Cortex of kidney (tissue), 1 donor: ENCODE measurements at places on chromosomes 7 and 10.

GRCh38 chr7:52775876-52776275 lies 259.6 kb upstream of the POM121L12 start:
- DNase-seq = no peak

- no peak for DNase-seq
These were observed 22.6 kb downstream of the ZNRF2 start for GRCh38 chr7:30306976-30307375.

GRCh38 chr7:156257904-156258303 lies 382.7 kb upstream of the RNF32 start:
- no peak for DNase-seq

DNA sequence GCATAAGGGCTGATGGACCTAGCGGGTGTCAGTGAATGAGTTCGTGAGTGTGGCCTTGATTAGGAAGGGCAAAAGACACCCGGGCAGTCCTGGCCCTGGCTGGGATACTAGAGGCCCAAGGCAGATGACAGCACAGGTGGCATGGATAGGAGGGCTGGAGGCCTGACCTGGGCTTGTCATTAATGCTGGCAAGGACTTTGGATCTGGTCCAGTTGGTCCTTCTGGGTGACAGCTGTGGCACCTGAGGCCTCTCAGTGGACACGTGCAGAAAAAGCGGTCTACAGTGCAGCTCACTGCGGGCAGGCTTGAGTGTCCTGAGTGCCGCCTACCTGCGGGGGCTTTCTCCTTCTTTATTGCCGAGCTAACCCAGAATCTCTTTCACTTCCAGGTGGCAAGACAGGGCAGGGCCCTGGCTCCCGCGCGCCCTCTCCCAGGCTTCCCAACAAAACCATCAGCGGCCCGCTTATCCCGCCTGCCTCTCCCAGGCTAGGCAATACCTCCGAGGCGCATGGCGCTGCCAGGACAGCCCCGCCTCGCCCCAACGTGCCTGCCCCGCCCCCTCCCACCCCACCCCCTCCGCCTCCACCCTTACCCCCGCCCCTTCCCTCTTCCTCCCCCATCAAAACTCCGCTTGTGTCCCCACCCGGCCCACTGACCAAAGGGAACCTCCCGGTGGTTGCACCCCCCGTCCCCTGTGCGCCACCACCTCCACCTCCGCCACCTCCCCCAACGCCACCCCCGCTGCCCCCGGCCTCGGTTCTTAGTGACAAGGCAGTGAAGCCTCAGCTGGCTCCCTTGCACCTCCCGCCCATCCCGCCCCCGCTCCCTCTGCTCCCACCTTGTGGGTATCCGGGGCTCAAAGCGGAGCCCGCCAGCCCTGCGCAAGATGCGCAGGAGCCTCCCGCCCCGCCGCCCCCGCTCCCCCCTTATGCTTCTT lies 77.4 kb downstream of the WIPF3 start:
- DNase-seq = no peak

DNA sequence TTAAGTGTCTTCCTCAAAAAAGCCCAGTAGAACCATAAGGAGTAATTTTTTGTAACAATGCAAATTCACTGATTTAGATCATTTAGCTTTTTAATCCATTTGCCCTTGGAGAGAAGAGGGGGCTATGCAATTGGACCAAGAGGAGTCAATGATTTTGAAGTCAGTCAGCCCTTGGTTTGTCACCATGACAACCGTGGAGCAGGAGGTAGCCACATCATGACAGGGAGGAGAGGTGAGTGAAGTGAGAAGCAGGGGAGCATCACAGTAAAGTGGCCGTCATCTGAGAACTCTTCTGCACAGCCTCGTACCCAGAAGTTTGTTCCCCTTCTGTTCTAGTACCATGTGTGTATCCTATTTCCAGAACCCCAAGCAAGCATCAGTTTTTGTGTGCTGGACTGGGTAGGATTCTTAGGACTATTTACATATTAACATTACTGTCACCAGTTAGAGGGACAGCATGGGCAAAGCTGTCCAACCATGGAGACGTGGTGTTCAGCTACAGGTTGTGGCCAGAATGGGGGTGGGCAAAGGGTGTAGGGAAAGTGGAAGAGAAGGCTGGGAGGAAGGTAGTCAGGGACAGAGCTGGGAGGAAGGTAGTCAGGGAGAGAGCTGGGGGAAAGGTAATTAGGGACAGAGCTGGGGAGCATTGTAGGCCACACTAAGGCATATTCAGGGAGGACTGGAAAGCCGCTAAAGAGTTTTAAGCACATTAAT lies 13.1 kb downstream of the UBE3C start:
- DNase-seq = no peak

DNA sequence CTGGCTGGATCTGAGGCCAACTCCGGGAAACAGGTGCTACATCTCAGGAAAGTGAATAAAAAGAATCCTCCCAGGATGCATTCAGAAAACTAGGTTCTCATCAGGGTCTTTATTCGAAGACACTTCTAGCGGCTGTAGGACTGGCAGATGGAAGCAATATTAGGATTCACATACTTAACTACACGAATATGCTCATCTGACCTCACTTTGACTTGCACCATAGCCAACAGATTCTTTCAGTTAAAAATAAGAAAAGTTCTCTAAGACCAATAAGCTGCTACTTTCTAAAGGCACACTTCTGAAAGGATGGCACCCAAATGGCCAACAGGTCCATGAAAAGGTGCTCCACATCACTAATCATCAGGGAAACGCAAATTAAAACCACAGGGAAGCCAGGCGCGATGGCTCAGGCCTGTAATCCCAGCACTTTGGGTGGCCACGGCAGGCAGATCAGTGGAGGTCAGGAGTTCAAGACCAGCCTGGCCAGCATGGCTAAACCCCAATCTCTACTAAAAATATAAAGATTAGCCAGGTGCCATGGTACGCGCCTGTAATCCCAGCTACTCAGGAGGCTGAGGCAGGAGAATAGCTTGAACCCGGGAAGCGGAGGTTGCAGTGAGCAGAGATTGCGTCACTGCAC lies 258.0 kb downstream of the ZMYND11 start:
- DNase-seq = no peak

DNA sequence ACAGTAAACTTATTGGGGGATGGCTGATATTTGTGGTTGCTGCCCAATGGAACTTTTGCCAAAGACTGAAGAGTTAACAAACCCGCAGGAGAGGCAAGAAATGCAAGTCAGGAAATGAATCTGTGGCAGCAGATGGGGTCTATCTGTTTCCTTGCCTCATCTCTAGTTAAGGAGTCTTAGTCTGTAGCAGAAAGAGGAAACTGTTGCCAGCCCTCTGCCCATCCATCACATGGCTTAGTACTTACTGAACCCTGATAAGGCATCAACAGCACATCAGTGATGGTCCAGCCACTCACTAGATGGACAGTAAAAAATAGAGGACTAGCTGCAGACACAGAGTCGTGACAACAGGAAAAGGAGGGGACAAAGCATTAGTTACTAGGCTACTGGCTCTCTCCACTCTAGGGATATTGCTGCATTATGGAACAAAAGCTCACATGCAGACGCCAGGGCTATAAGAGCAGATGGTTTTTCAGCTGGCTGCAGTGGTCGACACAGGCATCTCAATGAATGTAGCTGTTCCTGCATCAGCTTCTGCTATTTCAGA lies 614.7 kb downstream of the PARD3 start:
- no peak for DNase-seq

DNA sequence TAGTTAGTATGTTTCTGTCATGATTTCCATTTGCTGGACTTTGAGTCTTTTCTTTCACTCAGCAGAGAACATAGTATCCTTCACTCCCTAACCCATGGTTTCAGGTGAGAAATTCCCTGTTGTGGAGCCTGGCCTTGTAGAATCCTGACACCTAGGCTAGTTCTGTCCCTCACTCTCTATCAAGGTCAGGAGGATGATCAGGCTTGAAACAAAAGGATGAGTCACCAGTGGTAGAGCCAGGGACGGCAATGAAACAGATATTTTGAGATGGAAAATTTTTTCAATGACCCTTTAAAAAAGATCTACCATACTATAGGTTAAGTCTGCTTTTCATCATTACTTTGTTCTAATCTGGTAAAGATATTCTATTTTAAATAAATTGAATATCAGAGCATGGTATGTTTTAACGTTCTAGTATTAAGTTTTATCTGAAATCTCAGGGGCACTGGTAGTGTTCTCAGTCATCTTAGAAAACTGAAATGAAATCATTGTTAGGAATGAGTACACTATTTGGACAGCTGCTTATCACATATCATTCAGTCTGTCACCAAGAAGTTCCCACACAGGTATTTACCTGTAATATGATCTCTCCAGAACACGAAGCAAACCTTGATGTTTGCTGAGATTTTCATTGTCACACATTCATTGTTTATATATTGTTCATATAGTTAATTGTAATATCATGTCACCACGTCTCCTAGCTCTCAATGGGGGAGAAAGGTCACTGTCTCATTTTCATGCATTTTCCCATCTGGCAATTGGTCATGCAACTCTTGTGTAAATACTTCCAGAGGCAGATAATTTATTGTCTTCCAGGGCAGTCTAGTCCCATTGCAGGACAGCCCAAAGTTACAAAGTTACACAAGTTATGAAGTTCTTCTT lies 299.9 kb upstream of the LRRTM3 start:
- DNase-seq = no peak

DNA sequence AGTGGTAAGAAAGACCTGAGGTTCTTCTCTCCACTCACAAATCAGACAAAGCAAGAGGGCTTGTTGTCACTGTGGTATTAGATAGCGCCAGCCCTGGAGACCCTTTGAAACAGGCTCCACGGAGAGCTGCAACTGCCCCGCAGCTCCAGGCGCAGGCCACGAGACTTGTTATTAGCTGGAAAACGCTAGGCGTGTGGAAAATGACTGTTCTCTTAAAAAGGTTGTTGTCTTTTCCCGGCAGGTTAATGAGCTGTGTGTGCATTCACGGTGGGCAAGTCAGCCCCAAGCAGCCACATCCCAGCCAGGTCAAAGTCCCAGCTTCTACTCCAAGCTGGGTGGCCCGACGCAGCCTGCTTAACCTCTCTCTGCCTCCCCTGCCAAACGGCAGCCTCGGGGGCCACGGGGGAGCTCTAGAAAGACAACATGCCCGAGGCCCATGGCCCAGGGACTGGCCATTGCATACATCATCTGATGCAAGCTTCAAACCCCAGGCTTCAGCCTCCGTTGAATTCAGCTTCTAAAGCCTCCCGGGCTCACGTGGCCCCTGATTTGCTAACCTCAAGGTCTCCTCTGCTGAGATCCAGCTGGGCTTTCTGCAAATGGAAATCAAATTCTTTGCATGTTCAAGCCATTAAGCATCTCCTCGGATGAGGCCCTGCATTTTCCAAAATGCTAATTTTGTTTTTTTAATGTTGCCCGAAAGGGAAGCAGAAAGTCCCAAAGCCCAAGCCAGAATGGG lies 61.3 kb upstream of the DNAAF5 start:
- DNase-seq = no peak

DNA sequence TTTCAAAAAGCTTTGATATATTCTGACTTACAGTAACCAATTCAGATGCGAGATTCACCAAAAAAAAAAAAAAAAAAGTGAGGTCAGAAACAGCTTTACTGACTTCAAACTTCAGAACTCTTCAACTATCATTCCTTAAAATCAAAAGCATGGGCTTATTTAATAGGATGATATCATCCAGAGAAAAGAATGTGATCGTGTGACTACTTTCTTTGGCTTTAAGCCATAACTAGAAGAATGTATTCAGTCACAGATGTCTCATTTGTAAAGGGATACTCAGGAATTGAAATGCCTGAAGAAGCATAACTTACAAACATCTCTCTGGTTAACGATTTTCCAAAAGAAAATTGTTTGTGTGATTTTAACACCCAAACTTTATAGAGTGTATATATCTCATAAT lies 11.5 kb downstream of the TPK1 start:
- DNase-seq = no peak

- no peak for DNase-seq
These were observed 78.7 kb downstream of the PRLHR start for GRCh38 chr10:118516716-118517115.

GRCh38 chr7:103996639-103997038 lies 7.2 kb upstream of the RELN start:
- no peak for DNase-seq

DNA sequence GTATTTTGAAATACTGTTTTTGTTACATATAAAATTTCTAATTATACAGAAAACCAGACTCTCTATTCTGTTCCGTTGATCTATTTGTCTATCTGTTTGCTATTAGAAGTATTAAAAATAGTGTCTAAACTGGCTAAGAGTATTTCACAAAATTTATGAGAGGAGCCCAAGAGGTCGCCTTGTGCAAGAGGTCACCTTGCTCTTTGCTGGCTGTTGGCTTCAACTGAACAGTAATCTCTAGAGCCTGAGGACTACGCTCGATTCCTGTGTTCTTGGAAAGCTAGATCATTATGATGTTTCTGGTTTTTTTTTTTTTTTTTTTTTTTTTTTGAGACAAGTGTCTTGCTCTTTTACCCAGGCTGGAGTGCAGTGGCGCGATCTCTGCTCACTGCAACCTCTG lies 428.6 kb downstream of the LRMDA start:
- DNase-seq = no peak

DNA sequence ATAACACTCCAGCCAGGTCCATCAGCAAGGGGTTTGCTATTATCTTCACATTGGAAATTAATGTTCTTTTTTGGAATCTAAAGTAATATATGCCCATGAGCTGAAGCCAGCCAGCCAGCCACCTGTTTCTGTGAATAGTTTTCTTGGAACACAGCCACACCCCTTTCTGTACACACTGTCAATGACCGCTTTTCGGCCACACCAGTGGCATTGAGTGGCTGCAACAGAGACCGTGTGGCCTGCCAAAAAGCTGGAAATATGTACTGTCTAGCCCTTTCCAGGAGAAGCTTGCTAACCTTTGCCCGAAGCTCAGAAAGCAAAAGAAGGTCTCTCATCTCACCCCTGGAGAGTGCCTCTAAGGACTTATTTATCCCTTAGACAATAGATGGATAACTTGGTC lies 98.5 kb upstream of the NPS start:
- DNase-seq = no peak

DNA sequence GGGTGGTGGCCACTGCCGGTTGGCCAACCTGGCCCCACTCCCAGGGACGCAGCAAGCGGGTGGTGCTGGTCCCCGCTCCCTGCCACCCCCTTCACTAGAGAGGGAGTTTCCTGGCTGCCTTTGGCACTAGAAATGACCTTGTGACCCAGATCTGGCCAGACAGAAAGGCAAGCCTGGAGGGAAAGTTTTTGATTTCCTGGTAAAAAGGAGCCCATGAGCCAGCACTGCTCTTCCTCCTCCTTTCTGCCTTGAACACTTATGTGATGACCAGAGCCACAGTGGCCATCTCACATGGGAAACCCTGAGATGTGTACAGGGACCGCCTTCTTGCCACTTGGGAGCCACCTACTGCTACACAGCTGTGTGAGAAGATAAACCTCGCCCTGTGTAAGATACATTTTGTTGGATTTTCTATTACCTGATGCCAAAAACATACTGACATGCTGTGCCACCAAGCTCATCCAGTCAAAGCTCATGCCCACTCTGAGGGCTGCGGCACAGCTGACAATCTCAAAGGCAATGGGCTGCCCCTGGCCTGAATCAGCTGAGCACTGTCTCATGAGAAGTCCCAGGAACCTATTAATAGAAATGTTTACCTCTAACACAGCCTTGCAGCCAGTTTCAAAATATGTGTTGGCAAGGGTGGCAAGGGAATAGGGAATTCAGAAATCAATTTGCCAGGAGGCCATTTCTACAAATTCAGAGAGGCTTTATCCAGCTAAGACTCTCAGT lies 94.0 kb downstream of the CYTH3 start:
- no peak for DNase-seq
